ENCODE measurements at places on chromosomes 2 and 18.

GRCh38 chr18:26227051-26227670 lies 916 bp downstream of the TAF4B start:
- peak; percentile 21 for DNase-seq

DNA sequence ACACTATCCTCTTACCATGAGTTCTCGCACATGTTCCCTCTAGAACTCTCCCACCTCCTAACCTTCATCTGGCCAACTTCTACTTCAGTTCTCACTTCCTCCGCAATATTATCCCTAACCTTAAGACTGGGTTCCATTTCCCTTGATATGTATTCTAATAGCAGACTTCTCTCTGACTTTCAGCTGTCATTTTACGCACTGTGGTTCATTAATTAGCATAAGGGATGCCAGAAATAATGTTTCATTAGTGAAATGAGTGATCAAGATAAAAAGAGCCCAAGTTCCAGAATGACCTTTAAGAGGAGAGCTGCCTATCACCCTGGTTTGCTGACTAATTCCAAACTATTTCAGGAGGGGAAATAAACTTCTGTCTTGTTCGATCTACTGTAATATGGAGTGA lies 108.6 kb upstream of the CCDC150 start:
- no peak for DNase-seq

- DNase-seq = no peak
Measured at GRCh38 chr2:10561288-10562035, 113.3 kb upstream of the ODC1 start.

DNA sequence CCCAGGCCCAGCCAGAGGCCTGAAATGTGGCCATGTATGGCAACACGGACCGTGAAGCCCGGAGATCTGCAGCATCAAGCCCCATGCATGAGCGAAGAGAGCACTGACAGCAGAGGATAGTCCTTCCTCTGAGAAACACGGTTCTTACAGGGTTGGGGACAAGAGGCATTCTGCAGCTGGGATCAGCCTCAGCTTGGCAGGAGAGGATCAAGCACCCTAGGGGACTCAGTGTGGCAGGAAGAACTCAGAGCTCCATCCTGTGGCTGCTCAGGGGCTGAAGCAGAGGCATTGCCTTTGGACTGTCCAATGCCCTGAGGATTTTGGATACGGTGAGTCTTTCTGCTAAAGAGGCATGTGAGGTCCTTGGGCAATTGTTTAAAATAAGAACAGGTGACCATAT lies 368.7 kb downstream of the ZNF516 start:
- no peak for DNase-seq

- no peak for DNase-seq
Measured at GRCh38 chr2:223786943-223787342, 50.4 kb downstream of the AP1S3 start.

DNA sequence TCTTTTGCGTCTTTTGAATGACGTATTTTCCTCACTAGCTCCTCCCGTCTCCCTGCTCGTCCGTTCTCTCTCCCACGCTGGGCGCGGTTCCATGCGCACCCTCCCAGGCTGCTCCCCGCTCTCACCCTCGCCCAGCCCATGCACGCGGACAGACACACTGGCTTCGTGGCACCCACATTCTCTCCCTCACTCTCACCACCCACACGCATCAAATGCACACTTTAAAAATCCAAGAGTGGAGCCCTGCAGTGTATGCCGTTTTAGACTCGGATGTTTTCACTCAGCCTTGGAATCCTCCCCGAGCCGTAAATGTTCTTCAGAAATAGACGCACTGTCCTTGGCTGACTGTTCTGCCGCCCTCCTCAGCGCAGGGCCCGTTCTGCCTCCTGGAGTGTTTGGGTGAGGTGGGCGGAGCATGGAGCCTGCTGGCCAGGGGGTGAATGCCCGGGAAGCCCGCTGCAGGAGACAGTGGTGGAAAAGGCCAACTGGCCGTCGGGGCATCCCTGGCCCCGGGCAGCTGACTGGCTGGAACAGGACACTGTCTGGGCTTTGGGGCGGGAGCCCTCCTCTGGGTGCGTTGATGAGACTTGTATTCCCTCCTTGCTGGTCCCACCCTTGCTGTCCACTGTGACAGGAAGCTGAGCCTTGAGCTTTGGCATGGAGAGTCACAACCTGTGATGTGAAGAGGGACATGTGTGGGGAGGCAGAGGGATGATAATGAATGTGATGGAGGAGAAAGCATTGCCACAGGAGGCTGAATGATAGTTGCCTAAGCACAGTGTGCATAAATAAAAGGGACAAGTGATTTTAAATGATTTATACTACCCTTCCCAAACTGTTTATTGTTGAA lies 35.4 kb upstream of the LYPD6B start:
- no peak for DNase-seq

DNA sequence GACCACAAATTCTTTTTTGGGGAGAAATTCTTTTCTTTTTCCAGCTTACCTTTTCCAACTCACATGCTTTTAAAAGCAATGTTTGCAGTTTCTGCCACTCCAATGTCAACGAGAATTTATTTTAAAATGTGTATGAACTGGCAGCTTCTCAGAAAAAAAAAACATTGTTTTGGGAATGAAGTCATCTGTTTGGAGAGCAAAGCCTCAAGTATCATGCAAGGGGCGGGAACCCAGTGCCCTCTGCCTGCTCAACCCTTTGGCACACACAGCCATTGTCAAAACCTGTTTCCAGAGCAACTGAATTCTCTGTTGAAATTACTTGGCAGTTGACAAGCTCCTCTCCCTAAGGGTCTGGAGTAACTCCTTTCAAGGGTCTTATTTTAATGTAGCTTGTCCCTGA lies 128.5 kb downstream of the QPCT start:
- DNase-seq = no peak

GRCh38 chr2:105604938-105605337 lies 139.8 kb upstream of the NCK2 start:
- no peak for DNase-seq

- no peak for DNase-seq
Measured at GRCh38 chr18:10379522-10379921, 74.9 kb upstream of the APCDD1 start.

- DNase-seq = no peak
Measured at GRCh38 chr2:225428360-225428759, 28.9 kb downstream of the NYAP2 start.

GRCh38 chr2:74764429-74765272 lies 69.3 kb upstream of the HK2 start:
- DNase-seq = peak; percentile 55

DNA sequence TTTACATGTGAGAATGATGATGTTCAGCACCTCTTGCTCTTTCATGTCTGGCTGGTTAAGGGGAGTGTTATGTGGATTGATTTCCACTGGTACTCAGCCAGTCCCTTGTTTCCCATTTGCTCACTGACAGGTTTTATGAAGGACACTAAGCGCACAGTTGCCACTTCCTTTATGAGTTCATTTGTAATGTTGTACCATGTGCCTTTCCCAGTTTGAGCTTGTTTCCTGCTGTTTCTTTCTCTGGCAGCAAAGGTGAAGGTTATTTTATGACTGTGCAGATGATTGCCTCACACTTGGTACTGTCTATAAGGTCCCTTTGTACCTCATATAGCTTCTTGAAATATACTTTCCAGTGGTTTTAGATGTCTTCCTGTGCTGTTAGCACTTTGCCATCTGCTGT lies 1700.5 kb upstream of the TMEFF2 start:
- no peak for DNase-seq

GRCh38 chr2:70779491-70779890 lies 11.0 kb downstream of the FIGLA start:
- no peak for DNase-seq

DNA sequence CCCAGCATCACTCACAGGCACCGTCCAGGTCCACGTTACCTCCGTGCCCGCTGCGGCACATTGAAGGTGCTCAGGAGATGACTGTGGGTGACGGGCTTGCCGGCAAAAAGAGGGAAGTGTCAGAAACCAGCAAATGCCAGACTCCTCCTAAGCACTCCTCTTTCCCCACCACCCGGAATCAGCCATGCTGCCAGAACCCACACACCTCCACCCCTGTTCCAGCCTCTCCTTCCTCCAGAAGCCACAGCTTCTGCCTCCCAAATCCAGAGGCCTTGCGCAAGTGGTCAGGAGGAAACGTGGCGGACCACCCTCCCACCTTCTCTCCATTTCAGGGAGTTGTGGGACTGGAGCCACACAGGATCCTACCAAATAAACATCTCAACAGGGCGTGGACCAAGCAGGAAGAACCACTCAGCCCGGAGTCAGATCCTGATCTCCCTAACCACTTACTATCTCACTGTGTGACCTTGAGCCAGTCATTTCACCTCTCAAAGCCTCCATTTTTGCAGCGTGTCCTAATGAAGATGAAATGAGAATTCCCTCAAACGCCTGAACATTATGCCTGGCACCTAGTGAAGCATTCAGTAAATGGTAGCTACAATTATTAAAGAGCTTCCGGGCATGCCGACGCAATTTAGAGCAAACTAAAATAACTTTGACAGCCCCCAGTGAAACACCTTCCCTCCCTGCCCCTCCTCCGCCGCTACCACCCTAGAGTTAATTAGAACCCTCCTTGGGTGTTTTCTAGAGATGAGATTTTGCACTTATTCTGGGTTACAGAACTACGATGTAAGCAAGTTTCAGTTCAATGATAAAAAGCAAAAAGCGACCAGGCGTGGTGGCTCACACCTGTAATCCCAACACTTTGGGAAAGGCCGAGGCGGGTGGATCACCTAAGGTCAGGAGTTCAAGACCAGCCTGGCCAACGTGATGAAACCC lies 32.9 kb downstream of the SMAD7 start:
- no peak for DNase-seq

- DNase-seq = no peak
Measured at GRCh38 chr2:84449711-84450110, 9.4 kb downstream of the SUCLG1 start.

DNA sequence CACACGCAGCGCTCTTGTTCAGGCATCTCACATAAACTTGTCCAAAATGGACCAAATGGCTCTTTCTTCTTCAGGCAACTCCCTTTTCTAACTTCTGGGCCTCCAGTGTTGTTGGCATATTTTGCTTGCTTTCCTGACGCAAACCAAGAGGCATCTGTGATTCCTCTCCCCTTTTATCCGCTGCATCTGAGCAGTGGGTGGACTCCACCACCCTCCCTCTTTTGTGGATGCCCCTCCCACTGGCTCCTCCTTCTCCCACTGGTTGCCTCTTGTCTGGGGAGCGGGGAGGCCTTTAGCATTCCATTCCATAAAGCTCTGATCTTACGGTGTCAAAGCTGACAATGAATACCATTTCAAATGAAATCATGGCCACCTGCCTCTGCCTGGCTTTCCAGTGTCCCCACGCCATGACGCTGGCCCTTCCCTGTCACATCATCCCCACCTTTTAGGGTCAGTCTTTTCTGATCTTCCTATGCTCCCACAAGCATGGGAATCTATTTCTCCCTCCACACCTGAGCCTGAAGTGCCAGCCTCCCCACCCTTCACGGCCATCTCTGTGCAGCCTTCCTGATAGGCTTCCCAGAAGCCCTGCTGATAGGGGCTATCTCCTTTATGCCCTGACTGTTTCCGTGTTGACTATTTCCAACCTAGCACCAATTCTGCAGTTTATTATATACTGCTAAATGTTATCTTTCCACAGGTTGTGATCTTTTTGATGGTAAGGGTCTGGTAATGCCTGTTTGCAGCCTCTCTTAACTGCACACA lies 51.5 kb downstream of the RPL37A start:
- DNase-seq = no peak

DNA sequence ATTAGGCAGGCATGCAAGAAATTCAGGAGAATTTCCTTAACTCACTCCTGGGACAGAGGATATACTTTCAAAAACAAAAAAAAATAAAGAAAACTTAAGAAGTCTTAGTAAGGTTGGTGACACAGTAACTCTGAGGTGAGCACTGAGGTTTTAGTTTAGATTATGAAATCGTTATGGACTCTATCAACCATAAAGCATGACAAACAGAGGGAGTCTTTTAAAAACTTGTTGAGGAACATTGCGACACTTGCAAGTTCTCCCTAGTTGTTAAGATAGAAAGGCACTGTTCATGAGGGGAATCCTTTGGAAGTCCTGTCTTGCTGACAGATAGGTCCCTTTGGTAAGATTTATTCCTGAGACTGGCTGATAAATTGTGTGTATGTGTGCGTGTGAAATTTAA lies 194.3 kb upstream of the ERBB4 start:
- DNase-seq = no peak
